Bladder microvascular endothelial cell (primary cell): ENCODE measurements at places on chromosomes 4 and X. TPM values are rescaled to one million over a fixed set of nuclear protein-coding genes. Genes with fewer than 3 reads are reported as not detected.

HHIP gene
- total RNA-seq, result 29.3 and 380 TPM in 2 replicates

GATB gene
- total RNA-seq, result 9.2 and 17.8 TPM in 2 replicates

TCEAL6 gene
- total RNA-seq, result not detected in 2 replicates

ADGRL3 gene
- total RNA-seq, result under 0.01 and 4.5 TPM in 2 replicates

UVSSA gene
- total RNA-seq, result 3.4 and 6.0 TPM in 2 replicates

ARHGAP4 gene
- total RNA-seq, result 10.9 and 14.9 TPM in 2 replicates

GYPB gene
- total RNA-seq, result not detected in 2 replicates

ADH1A gene
- total RNA-seq, result not detected in 2 replicates

SLC6A14 gene
- not detected in 2 replicates for total RNA-seq

GAGE12J gene
- total RNA-seq, result not detected in 2 replicates

TMPRSS11F gene
- total RNA-seq, result not detected in 2 replicates

RRH gene
- 0.06 TPM in 1 of 2 replicates, not detected in the other for total RNA-seq
